ENCODE measurements at places on chromosomes 12 and 14.

GRCh38 chr14:77228056-77228455 lies 43.0 kb downstream of the NGB start:
- no peak for DNase-seq

- DNase-seq: no peak
These were observed 1.9 kb downstream of the PPP1R12A start for GRCh38 chr12:79933043-79933442.

- no peak for DNase-seq
These were observed 7.1 kb upstream of the ARL1 start for GRCh38 chr12:101414533-101415119.

- DNase-seq: no peak
These were observed 95.1 kb downstream of the PELI2 start for GRCh38 chr14:56213306-56213705.

GRCh38 chr12:131357920-131358319 lies 353.0 kb upstream of the SFSWAP start:
- no peak for DNase-seq

GRCh38 chr14:105844047-105844630 lies 317.8 kb downstream of the TMEM121 start:
- no peak for DNase-seq

DNA sequence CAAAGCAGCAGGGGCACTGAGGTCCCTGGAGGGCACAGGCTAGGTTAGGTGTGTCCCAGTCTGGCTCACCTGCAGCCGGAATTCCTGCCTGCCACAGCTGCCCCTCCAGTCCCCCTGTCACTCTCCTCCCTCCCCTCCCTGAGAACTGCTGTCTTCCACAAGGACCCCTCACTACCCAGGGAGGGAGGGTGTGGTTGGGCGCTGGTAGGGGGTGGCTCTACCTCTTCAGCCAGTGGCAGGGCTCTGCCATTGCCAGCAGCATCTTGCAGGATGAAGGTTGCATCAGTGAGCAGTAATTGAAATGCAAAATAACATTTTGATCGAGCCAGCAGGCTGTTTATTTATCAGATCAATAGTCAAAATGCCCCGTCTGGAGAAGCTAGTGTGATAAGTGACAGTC lies 45.7 kb downstream of the ESRRB start:
- no peak for DNase-seq

- peak; percentile 82 for DNase-seq
These were observed 59.4 kb downstream of the DGLUCY start for GRCh38 chr14:91173221-91173670.

- no peak for DNase-seq
These were observed 126.9 kb upstream of the KRAS start for GRCh38 chr12:25377469-25378177.

DNA sequence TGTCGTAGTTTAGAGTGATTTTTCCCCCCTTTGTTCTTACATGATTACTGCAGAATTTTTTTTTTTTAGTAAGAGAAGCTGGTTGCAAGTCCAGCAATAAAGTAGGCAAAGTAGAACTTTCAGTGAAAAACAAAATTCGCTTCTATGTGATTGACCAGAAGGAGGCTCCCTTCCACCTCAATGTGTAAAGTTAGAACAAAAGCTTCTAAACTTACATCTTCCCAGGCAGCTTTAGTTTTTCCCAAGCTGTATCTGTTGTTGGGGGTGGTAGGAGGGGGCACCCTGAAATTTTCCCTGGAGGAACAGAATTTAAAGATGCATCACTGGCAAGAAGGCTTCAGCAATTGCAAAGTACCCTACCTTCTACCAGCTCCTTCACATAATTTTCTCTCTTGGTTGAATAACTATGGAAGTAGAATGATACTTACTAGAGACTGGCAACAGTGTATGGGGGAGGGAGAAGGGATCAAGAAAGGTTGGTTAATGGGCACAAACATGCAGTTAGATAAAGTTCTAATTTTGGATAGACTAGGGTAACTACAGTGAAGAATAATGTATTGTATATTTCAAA lies 87.3 kb upstream of the E2F7 start:
- no peak for DNase-seq

DNA sequence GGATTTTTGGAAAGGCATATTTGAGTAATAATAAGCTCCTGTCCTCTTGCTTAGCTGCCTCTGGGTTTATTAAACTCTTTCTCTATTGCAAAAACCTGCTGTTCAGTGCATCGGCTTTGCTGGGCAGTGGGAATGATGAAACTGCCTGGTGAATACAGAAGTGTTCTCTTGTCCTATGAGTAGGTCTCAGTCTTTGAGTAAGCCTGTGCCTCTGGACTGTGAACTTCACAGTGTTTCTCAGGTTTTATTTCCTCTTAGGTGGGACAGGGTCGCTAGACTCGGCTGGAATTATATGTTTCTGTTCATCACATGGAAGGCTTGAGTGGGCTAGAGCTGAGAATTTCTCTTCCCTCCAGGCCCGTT lies 46.4 kb downstream of the CRADD start:
- no peak for DNase-seq

- no peak for DNase-seq
These were observed 3.7 kb downstream of the BIN2 start for GRCh38 chr12:51320311-51320694.

DNA sequence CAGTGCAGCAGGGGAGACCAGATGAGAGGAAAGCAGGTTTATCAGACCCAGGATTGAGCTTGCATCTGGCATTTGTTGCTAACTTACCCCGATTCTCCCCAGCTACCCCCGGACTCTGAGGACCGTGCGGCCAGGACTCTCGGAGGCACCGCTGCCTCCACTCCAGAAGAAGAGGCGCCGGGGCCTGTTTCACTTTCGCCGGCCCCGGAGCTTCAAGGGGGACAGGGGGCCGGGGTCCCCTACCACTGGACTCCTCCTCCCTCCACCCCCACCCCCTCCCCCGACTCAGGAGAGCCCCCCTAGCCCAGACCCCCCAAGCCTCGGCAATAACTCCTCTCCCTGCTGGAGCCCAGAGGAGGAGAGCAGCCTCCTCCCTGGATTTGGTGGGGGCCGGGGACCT lies 6.5 kb upstream of the CPNE6 start:
- DNase-seq: no peak

DNA sequence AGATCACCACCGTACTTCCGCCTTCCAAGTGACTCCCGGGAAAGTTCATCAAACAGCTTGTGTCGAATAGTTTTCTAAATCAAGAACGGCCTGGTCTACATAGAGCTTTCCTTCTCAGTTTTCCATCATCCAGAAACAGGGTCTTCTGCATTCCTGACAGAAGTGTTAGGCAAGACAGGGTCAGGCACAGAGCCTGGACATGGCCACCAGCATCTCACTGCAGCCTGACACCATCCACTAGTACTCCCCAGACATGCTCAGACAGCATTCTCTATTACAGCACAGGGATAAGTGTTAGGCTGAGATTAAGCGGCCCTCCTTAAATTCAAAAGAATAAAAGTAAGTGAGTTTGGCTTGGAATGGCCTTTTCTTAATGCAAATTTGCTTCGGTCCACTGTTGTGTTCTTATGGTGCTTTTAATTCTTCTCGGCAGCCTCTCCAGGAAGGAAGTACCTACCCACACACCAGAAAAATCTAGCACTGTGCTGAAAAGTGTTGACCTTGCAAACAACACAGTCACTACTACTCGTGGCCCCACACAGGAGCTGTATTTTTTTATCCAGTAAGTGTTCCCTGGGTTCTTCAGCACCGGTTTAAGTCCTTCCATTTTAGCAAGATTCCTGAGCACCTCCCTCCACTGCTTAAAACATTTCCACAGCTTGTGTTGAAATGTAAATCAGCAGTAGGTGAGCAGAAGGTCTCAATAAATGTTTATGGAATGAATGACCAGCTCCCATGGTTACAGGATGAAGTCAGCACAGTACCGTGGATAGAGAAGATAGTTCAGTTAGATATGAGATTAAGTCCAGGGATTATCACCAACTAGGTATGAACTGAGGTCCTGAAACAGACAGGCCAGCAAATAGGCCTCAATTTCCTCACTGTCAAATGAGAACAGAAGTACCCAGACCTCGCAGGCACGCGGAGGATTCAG lies 44.1 kb downstream of the SETD3 start:
- DNase-seq: no peak

- DNase-seq: no peak
These were observed 21.1 kb downstream of the ZNF84 start for GRCh38 chr12:133058203-133059113.

DNA sequence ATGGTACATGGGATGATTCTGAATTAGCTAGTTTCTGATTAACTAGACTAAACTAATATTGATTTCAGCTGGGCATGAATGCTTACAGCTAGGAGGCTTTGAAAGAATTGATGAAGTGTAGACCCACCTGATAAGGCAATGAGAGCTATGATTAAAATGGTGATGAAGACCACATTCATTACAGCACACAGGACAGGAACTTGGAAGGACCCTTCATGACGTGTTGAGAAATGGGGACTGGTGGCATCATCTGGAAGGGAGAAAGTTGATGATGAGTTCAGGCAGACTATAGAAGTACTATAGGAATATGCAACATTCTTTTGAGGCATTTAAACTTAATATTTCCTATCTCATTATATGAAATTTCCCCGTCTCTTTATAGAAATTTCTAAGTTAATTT lies 4.5 kb downstream of the CD69 start:
- no peak for DNase-seq

DNA sequence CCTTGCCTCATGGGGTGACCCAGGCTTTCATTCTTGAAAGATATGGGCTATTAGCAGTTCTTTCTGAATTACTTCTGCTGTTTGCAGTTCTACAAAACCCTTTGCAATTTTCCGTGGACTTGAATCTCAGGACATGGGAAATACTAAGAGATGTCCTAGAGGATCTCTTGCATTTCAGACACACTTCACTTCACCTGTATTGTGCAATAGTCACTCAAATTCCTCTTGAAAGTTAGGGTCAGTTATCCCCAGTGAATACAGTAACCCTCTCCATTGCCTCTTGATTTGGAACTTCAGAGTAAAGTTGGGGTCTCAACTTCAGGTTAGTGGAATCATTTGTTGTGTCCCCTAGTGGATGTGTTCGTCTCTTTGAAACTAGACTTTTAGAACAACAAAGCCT lies 31.8 kb downstream of the YLPM1 start:
- no peak for DNase-seq

GRCh38 chr12:94145191-94145983 lies 3.0 kb upstream of the PLXNC1 start:
- no peak for DNase-seq

GRCh38 chr12:77553976-77554619 lies 276.6 kb upstream of the NAV3 start:
- no peak for DNase-seq

DNA sequence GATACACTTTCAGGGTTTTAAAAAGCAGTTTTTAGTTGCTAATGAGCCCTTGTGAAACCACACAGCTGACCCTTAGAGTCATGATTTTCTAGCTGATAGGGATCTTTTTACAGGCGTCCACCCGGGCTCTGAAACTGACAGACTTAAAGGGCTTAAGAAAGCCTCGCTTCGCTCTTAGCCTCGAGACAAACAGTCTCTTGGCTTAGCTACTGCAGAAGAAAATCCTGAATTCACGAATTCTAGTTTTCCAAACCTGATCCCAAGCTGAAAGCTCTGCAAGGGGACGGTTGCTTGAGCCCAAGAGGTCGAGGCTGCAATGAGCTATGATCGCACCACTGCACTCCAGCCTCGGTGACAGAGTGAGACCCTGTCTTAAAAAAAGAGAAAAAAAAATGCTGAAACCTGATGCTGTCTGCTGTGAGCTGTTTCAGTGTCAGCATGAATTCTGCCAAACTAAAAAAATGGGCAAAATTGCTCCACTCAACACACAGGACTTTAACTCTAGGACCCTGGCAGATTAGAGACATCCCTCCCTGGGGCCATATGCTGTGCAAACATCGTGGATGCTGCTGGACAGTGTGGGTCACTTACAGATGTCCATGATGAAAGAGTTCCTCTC lies 3.1 kb upstream of the HPD start:
- DNase-seq: no peak

- DNase-seq: no peak
These were observed 444.3 kb upstream of the RGS6 start for GRCh38 chr14:71487941-71488340.

- no peak for DNase-seq
These were observed 4.7 kb downstream of the SYNE2 start for GRCh38 chr14:63857466-63858030.

All from omental fat pad (tissue), 4 donors.